ENCODE measurements at places on chromosomes 1 and 21.
A peak's percentile ranks its signal among the peaks of the same experiment; 100 is the strongest.

DNA sequence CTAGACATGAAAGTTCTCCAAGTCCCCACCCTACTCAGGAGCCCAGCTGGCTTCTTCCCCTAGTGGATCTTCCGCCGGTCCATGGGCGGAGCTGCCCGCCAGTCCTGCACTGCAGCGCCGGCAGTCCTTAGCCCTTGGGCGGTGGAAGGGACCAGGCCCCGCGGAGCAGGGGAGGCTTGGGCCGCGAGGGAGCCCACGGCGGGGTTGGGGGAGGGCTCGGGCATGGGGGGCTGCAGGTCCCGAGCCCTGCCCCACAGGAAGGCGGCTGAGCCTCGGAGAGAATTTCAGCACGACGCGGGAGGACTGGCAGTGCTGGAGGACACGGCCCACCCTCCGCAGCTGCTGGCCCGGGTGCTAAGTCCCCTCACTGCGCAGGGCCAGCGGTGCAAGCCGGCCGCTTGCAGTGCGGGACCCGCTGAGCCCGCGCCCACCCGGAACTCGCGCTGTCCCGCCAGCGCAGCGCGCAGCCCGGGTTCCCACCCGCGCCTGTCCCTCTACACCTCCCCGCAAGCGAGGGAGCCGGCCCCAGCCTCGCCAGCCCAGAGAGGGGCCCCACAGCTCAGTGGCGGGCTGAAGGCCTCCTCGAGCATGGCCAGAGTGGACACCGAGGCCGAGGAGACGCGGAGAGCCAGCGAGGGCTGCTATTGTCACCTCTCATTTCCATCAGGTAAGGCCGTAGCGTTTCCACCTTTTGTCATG, 1398.6 kb downstream of the MRPL39 start:
- no peak for DNase-seq

DNA sequence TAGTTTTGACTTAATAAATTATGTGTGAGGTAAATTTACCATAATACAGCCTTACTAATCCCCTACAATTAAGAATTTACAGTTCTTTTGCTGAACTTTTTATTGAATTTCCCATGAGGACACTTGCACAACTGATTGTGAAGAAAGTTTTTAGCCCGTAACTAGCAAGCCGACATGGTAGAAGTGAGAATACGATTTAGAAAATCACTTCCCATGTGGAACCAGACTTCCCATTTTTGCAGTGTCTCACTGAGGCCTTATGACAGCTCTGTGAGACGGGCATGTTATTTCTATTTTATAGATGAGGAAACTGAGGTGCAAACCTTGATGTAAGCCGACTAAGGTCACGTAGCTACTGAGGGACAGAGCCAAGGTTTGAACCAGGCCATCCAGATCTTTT, 32.5 kb upstream of the LMO4 start:
- DNase-seq = no peak

- no peak for DNase-seq
Observed at GRCh38 chr1:6044481-6045109, 1.1 kb upstream of the KCNAB2 start.

- DNase-seq = no peak
Observed at GRCh38 chr1:21264898-21265297, 25.4 kb downstream of the ECE1 start.

- DNase-seq = no peak
Observed at GRCh38 chr1:32953495-32953894, 11.1 kb downstream of the RNF19B start.

GRCh38 chr21:42646836-42647235, 6.6 kb upstream of the PDE9A start:
- DNase-seq = no peak

- no peak for DNase-seq
Observed at GRCh38 chr21:44416193-44416592, 39.1 kb upstream of the LRRC3 start.

GRCh38 chr1:178086766-178087165, 7.1 kb upstream of the RASAL2 start:
- no peak for DNase-seq

- DNase-seq = no peak
Observed at GRCh38 chr1:91190996-91191395, 169.2 kb upstream of the ZNF644 start.

DNA sequence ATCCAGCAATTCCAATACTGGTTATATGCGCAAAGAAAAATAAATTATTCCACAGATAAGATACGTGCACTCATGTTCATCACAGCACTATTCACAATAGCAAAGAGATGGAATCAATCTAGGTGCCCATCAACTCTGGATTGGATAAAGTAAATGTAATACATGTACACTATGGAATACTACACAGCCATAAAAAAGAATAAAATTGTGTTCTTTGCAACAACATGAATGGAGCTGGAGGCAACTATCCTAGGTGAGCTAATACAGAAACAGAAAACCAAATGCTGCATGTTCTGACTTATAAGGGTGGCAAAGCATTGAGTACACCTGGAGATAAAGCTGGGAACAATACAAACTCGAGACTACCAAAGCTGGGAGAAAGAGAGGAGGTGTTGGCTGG, 787.3 kb downstream of the KCNT2 start:
- DNase-seq = no peak

DNA sequence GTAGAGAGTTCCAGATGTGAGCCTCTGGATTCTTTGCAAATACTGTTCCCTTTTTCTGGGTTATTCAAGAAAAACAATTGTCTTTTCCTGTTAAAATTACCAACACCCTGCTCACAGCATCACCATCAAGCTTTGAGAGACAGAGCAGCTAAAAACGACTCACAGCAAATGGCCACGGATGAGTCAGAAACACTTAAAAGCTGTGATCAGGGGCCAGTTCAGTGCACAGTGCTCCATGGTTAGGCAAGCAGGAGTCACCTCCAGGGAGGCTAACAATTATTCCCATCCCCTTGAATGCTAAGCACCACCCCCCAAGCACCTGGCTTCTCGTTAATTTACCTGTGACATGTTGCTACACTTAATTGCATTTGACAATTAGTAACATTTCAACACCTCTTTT, 128.4 kb upstream of the CAMK1G start:
- DNase-seq = no peak

- no peak for DNase-seq
Observed at GRCh38 chr1:37487619-37487984, 13.2 kb downstream of the ZC3H12A start.

DNA sequence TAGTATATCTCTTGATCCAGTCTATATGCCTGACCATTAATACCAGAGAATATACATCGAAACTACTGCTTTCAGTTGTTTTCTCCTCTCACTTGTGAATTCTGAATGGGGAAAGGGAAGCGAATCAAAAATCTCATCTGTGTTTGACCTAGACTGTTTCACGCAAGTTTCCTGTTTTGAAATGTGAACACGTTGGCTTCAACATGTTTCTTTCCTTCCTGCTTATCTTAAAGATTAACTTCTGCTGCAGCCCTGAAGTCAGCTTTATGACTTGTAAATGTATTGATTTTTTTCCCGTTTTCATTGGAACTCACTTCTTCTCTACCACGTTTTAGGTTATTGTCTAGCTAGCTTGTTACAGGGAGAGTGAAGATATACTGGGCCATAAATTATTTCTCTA, 49.9 kb downstream of the SNX27 start:
- DNase-seq = no peak

- no peak for DNase-seq
Observed at GRCh38 chr1:96558635-96559034, 162.9 kb upstream of the PTBP2 start.

DNA sequence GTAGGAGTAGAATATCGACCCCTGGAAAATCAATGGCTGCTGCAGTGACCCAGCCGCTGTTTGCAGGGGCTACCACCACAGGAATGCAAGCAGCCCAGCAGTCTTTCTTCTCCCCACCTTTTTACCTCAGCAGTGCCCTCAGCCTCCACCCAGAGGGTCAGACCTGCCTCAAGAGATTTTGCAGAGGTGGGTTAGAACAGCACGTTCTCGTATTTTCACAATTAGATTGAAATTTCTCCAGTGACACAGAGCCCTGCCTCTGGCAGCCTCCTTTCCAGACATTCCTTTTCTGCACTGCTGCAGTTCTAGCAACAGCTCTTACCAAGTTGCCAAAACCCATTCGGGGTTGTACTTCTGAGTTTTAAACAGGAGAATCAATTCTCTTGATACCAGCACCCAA, 38.3 kb upstream of the PIGV start:
- no peak for DNase-seq

- DNase-seq = no peak
Observed at GRCh38 chr1:116948046-116948445, 38.3 kb downstream of the PTGFRN start.

- no peak for DNase-seq
Observed at GRCh38 chr21:46428286-46428685, 30.4 kb upstream of the DIP2A start.

DNA sequence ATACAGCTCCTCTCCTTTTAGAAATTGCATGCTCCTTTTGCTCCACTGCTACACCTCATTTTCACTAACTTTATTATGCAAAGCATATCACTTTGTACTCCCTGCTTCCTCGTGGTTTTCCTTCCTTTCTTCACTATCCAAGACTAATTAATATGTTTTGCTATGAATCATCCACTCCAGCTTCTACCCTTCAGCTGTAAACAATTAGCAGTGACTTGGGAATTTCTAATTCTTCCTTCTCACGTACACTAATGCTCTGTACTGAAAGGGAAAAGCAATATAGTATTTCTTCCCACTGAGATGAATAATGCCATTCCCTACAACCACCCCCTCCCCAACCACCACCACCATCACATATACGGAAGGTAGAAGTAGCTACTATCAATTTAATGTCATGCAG, 1917.0 kb downstream of the MRPL39 start:
- DNase-seq = no peak

GRCh38 chr1:38088366-38088765, 41.8 kb upstream of the POU3F1 start:
- no peak for DNase-seq

DNA sequence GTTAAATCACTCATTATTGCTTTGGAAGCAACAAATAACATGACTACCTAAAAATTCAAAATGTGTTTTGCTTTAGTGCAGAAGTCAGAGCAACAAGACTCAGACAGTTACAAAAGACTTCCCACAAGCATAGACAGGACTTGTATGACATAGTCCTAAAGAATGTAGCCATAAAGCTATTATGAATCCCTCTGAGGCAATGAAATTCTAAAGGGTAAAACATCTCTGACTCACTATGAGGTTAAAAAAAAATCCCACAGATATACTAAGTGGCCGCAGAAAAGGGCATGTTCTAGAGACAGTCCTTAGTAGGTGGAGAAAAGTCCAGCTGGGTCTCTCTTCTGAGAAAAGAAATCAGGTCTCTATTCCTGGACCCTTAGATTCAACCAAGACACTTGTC, 4.9 kb downstream of the PRKAB2 start:
- DNase-seq = no peak

- no peak for DNase-seq
Observed at GRCh38 chr1:183029591-183030000, 6.4 kb downstream of the LAMC1 start.

- no peak for DNase-seq
Observed at GRCh38 chr1:207026104-207026534, 6.4 kb downstream of the C1orf116 start.

DNA sequence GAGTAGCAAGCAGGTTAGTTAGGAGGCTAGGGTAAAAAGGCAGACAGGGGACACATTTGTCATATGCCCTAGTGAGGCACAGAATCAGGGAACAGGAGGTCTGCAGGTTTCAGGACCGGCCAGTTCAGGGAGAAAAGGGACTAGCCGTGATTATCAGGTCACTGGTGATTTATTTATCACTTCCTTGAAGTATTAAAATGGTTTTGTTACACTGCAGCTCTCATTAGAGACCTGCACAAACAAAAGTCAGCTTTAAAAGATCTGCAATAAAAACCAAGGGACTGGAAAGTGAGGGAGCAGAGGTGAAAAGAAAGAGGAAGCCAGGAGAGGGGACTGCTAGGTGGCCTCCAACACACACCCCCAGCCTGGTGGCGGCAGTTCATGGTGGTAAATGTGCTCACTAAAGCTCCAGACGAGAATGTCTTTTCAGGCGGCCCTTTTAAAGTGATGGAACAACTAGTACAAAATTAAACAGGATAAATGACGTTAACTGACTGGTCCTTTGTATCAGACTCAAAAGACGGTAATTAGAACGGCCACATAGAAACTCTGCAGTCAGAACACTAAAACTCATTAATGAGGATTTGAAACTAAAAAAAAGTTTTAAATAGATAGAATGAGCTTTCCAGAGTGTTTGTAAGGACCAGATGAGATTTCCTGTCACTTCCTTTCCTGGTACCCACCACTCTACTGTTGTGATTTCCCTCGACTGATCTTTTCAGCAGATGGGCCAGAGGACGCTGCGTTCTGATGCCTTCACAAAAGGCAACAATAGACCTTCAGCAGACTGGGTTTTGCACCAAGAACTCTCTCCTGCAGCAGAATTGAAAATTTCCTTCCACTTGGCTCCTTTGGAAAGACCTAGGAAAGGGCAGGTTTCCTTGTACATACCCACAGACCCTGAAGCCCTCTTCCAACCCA, 136.8 kb downstream of the NTPCR start:
- DNase-seq = no peak

DNA sequence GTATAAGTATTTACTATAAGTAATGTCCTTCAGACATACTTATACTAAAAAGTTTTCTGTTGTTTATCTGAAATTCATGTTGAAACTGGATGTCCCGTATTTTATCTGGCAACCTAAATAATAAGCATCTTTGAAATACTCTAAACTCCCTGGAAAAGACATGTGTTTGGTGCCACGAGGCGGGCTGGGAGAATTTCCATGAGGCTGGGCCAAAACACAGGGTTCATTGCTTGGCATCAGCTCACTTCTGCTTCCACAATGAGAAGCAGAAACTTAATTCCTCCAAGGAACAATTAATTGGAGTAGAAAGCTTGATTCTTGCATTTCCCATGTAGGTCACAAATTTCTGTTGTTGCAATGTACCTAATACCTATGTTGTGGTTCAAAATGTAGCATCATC, 110.2 kb downstream of the PSMG1 start:
- peak; percentile 78 for DNase-seq

DNA sequence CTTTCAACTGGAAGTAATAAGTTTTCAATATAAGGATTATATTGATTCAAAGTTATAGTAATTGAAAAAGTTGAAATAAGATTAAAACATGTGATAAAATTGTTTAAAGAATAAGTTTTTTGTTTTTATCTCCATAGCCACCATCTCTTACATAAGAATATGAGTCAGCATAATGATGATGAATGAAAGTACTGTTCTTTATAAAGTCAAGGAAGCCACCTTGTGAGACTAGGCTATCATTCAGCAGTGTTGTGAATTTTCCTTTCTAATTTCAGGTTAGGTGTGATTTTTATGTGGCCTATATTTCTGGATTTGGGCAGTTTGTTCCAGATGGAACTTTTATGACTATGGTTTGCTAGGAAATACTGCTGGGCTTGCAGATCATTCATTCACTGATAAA, 22.4 kb upstream of the ASB17 start:
- no peak for DNase-seq

DNA sequence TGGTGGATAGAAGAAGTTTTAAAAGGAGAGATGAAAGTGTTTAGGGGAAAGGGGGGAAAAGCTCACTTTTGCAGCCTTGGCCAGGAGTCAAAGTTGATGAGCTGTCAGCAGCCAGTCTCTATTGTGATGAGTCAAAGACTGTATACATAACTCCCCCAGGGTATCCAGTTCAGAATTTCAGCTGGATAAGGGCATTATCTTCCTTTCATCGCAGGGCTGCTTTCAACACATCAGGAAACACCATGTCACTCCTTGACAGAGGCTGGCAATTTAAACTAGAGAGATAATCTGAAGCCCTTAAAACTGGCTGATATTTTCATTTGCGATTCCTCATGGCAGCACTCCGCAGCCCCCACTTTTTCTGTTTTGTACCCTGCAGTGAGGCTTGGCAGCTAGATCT, 328.5 kb downstream of the TBX15 start:
- DNase-seq = no peak

- no peak for DNase-seq
Observed at GRCh38 chr1:49163031-49163430, 386.3 kb upstream of the BEND5 start.

GRCh38 chr1:1157914-1158710, 15.6 kb upstream of the TTLL10 start:
- peak; percentile 71 for DNase-seq
